ENCODE measurements at places on chromosomes 4 and X.

GRCh38 chr4:161356351-161356750 lies 807.4 kb downstream of the FSTL5 start:
- no peak for DNase-seq

DNA sequence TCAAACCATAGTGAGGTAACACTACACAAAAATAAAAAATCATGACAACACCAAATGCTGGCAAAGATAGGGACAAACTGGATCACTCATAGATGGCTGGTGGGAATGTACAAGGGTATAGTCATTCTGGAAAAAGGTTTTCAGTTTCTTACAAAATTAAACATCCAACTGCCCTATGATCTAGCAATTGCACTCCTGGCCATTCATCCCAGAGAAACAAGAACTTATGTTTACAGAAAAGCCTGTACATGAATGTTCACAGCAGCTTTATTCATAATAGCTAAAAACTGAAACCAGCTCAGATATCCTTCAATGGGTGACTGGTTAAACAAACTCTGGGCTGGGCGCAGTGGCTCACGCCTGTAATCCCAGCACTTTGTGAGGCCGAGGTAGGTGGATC lies 43.3 kb downstream of the NYX start:
- DNase-seq = no peak

DNA sequence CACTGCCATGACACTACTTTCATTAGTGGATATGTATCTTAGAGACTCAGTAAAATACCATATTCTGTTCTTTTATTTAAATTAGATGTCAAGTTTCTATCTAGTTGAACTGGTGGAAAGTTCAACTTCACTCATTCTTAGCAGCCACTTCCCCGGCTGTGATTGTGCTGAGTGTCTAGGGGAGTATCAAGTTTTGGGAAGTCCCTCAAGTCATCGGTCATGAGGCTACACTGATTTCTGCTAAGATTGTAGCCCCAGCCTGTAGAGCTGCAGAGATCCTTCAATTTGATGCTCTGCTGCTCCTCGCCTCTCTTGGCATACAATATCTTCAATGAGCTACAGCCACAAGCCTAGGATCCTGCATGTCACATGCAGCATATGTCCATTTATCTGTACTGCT lies 53.9 kb downstream of the DMP1 start:
- no peak for DNase-seq

DNA sequence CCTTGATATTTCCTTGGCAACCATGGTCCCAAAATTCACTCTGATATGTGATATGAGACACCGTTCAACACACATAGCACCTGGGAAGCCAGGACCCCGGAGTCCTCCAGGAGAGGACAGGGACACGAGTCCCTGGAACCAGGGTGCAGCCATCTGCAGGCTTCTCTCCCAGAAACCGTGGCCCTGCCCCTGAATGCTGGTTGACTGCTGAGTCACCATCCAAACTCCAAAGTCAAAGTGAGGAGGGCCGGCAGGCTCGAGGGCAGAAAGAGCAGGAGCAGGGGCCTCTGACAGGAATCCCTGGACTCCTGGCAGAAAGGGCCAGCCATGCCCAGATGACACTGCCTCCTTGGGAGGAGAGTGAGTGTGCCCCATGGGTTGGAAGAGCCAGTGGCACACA lies 6.9 kb upstream of the PNMA6A start:
- no peak for DNase-seq
